Occipital lobe (tissue), 3 donors: ENCODE measurements at places on chromosomes 11 and 22. TPM values are rescaled to one million over a fixed set of nuclear protein-coding genes. Genes with fewer than 3 reads are reported as not detected.

DNA sequence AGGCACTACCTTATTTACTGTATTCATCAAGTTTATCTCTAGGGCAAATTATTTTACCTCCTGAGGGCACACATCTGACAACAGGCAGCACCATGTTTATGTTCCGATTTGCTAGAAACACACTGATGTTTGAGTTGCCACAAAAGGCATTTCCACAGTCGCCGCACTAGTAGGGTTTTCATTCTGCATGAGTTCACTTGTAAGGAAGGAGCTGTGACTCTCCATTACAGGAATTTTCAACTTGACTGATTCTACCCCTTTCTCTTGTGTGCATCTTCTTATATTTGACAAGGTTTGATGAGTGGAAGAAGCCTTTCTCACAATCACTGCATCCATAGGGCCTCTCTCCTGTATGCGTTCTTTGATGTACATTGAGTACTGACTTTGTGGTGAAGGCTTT lies 455.9 kb upstream of the CNTN5 start:
- no peak for DNase-seq

The MS4A15 gene
- not detected for total RNA-seq

GRCh38 chr11:127994736-127995135 lies 592.6 kb downstream of the ETS1 start:
- DNase-seq, result no peak

- no peak for DNase-seq
These were observed 682 bp downstream of the PGAP2 start for GRCh38 chr11:3808861-3809623.

The CNIH2 gene
- total RNA-seq, result 33.1 TPM

DNA sequence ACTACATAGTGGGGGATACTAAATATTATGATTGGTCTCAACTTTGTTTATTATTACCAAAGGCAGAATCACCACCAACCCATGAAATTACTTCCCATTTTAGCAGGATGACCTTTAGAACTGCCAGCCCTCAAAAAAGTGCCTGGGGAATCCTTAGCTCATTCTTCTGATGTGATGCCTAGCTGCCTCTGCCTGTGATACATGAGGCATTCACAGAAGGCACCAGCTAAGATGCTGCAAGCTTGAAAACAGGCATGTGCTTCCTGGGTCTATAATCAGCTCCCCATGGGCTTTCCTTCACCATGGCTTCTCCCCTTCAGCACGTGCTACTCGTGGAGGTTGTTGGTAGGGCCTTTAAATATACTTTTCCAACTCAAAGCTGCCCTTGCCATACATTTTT lies 50.4 kb upstream of the ARHGAP20 start:
- no peak for DNase-seq

The SDHD gene
- total RNA-seq, result 73.6 TPM

- DNase-seq, result no peak
These were observed 103.6 kb upstream of the HSD17B12 start for GRCh38 chr11:43576803-43577521.

DNA sequence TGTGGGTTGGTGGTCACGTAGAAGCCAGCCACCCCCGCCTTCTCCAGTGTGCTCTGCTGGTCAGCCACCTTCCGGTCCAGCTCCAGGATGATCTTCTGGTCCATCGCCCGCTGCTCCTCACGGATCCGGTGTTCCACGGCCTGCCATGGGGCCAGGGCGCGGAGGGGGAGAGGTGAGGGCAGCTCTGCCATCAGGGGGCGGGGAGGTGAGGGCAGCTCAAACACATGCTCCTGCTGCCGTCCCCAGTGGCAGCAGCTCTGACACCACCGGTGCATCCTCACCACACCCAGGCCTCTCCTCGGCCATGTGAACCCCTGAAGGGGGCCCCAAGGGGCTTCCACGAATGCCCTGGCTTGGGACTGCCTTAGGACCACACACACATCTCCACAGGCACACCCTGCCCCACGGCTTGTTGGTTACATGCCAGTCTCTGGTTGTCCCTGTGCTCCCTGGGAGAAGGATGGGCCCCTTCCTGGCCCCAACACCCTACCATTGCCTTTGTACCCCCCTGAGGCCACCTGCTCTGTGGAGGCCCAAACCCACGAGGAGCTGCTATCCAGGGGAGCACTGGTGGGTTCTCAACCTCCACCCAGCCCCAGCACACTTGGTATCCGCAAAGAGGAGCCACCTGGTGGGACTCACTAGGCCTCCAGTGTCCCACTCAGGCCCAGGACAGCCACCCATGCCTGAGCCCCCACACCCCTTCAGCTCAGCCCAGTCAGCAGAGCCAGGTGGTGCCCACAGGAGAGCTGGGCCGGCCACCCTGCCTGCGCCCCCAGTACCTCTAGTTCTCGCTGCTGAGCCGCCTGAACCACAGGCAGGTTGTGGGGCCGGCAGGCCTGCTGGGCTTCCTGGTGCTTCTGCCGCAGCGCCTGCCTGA lies 4.3 kb downstream of the DGCR6L start:
- no peak for DNase-seq

- DNase-seq, result no peak
These were observed 754.0 kb upstream of the FAT3 start for GRCh38 chr11:91470656-91471055.

The APOL5 gene
- not detected for total RNA-seq

DNA sequence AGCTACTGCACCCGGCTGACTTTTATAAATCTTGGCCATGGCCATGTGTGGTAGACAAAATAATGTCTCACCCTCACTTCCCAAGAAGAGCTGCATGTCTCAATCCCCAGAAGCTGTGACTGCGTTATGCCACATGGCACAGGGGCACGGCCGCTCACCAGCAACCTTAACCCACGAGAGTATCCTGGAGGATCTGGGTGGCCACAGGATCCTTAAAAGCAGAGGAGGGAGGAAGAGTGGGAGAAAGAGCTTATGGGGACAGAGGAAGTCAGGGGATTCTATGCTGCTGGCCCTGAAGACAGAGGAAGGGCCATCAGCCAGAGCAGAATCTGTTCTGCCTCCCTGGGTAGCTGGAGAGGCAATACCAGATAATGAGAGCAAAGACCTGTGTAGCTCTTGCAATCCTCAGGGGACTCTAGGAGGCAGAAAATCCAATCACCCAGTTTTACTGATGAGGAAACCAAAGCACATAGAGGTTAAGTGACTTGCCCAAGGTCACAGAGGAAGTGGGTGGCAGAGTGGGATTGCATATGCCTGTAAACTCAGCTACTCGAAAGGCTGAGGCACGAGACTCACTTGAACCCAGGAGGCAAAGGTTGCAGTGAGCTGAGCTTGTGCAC lies 55.3 kb downstream of the CELSR1 start:
- DNase-seq, result no peak

The RAB38 gene
- 0.78 TPM for total RNA-seq

The MS4A7 gene
- total RNA-seq, result 3.3 TPM

GRCh38 chr11:69378303-69379141 lies 84.6 kb downstream of the MYEOV start:
- DNase-seq, result no peak

The CYTH4 gene
- total RNA-seq, result 2.3 TPM

The SLC37A4 gene
- total RNA-seq, result 9.5 TPM

The TRIM22 gene
- total RNA-seq, result 11.2 TPM

DNA sequence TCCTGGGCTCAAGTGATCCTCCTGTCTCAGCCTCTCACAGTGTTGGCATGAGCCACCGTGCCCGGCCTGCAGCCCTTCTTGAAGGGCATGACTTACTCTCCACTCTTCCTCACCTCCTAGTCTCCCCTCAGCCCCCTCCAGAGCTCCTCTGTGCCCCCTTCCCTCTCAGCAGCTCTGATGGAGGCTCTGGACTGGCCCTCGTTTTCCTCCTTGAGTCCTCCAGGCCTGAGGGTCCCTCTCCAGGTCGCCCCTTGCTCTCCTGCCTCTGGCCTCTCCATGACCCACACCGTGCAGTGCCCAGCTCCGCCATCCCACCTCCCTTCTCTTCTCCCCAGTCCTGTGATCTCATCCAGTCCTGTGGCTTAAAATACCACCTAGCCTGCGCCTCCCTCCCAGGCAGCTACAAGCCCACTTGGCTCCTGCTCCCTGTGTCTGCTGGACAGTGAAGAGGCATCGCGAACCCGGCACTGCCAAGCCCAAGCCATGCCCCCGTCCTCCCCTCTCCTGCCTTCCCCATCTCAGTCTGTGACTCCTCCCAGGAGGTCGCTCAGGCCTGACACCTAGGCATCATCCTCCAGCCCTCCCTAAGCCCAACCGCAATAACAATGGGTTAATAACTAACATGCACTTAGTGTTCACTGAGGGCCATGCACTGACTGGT lies 11.9 kb downstream of the KCNJ4 start:
- DNase-seq, result no peak

DNA sequence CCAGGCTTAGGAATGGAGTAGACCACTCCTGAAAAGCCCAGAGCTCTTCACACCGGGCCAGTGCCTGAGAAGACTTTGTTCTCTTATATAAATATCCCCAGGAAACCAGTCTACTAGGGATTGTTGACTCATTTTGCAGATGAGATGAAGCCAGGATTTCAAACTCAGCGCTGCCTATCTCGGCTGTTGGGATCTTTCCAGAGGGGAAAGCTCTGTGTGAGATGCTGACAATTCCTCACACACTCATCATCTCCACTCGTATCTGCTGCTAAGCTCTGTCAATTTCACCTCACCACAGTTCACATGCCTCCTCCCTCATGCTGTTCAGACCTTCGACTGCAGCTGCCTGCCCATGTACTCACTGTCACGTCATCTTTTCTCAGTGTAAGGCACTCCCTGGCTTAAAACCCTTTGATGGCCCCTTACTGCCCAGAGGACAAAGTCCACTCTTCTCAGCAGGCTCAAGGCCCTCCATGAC lies 12.5 kb downstream of the USH1C start:
- peak; percentile 34 for DNase-seq

The C11orf52 gene
- total RNA-seq, result not detected

The GAB2 gene
- 23.1 TPM for total RNA-seq

DNA sequence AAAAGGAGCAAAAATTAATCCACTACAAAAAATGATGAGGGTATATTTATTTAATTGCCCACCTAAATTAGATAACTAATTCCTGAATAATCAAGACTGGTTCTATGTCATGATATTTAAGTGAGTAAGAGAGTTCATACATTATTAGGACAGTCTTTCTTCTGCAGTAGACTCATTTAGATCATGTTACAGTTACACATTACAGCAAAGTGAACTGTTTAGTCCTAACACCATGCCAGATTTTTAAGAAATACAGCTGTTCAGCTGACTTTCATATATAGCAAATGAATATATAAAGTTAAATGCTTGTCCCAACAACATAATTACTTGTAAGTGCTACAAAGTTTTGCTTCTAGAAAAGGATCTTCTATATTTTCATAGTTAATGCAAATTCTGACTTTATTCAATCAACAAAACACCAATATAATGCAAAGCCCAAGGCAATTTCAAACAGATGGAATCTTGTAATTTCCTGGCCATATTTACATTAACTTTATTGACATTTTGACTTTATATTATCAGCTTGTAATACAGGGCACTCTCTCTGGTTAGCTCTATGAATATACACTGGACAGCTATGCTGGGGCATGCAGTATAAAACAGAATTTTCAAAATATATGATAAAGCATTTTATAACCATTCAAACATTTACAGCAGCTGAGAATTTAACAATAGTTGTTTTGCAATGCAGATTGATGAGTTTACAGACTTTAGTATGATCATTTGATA lies 45.7 kb upstream of the TP53AIP1 start:
- DNase-seq, result no peak

GRCh38 chr11:2275334-2276279 lies 5.2 kb upstream of the ASCL2 start:
- no peak for DNase-seq

The CHADL gene
- 2.8 TPM for total RNA-seq
